Activated T-cell treated with anti-CD3 and anti-CD28 coated beads for 1 hour (primary cell): ENCODE measurements at places on chromosomes 6 and 20.

DNA sequence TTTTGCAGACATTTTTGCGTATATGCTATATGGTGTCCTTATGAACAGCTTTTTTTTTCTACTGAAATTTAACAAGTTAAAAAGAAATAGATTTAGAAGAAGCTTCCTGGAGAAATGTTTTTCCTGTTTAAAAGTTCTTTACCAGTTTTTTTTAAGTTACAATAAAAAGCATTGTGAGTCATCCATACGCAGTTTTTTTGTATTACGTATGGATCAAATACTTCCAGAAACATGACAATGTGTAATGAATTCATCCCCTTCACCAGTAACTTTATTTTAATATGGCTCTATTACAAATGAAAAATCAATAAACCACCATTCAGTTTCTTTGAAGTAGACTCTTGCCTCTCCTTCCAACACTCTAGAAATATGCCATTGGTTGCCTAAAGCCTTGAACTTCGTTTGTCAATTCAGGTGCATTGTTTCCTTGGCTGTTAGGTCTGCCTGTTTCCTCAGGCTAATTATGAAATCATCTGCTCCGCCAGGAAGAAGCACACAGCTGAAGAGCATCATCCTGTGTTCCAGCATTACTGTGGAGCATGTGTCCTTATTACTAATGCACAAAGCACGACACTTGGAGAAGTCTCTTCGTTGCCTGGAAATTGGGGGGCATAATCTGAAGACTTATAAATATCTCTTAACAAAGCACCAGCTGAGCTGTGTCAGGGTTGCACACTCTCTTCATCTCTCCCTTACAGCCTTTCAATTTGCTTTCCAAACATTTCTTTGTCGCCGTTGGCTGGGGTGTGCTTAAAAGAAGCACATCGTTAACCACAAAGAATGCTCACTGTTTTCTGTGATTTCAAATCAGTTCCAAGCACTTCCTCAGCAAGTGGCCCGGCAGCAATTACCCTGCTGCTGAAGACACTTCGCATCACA lies 9.6 kb downstream of the MOXD1 start:
- no peak for DNase-seq

DNA sequence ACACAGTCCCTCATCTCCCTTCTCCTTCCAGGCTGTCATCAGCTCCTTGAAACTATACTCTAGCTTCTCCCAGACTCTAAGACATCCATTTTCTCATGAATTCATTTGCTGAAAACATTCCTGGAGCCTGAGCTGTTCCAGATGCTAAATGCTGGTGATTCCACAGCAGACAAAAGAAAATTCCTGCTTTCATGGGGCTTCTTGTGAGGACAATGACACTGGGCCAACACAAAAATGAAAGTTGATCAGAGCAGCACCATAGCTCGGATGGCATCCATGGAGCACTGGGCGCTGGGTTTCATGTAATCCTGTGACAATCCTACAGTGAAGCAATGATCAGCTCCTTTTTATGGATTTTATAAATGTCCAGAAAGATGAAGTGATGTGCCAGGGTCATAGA lies 47.4 kb upstream of the STX16 start:
- DNase-seq = no peak

GRCh38 chr6:151255811-151256210 lies 16.0 kb downstream of the AKAP12 start:
- DNase-seq = no peak

- DNase-seq = no peak
These were observed 709 bp upstream of the ASXL1 start for GRCh38 chr20:32357375-32357868.

GRCh38 chr6:51350308-51350904 lies 531.7 kb downstream of the TFAP2B start:
- DNase-seq = no peak

DNA sequence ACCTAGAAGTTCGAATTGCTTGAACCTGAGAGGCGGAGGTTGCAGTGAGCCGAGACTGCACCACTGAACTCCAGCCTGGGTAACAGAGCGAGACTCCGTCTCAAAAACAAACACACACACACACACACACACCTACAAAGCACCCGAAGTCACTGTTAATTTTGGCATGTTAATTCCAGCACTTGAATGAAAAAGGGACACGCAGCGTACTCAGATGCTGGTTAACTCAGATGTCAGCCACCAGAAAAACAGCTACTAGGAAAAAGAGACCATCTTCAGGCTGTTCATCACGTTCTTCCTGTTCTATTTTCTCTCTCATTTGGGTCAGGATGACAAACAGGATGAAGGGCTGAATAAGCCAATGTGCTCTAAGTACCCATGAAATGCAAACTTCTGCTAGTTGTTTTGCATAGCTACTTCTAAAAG lies 46.9 kb downstream of the BLOC1S5 start:
- no peak for DNase-seq

- no peak for DNase-seq
These were observed 23.6 kb downstream of the SLC35F1 start for GRCh38 chr6:117930645-117931044.

DNA sequence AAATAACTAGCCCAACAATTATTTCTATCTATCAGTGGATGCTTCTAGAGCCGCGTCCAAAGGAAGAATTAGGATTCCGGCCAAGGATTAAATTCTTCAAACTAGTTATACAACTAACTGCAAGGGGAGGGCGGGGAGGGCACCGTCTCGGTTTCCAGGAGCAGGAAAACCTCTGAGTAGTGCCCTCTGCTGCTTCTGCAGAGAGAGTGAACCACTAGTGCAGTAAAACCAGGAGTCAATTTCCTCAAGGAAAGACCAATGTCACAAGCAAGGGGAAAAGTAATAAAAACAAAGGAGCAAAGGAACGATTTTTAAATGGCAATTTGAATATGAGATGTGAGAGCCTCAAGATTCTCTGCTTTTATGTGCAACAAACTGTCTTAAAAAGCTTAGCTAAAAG lies 16.5 kb upstream of the UBE2J1 start:
- no peak for DNase-seq

DNA sequence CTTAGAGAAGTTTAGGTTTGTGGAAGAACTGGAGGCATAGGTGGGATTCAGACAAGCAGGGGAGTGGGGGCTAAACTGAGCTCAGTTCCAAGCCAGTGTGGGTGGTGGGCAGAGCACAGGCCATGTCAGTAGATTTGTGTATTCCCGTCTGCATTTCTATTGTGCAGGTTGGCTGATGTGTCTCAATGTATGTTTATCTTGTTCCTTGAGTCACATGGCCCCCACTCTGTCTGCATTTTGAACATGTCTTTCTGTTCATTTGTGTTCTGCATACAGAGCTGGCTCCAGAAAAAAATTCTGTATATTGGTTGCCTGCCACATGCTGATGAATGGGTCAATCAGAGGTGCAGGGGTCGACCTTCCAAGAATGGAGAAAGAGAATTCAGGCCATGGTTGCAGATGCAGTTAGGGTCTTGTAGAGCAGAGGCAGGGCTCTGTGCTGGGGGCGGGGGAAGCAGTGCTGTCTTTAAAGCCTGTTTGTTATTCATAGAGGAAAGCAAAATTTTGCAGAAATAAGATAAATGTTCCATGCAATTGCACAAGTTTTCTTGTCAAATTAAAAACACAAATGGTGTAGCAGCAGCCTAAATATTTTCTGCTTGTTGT lies 166.7 kb downstream of the CDH26 start:
- DNase-seq = no peak

DNA sequence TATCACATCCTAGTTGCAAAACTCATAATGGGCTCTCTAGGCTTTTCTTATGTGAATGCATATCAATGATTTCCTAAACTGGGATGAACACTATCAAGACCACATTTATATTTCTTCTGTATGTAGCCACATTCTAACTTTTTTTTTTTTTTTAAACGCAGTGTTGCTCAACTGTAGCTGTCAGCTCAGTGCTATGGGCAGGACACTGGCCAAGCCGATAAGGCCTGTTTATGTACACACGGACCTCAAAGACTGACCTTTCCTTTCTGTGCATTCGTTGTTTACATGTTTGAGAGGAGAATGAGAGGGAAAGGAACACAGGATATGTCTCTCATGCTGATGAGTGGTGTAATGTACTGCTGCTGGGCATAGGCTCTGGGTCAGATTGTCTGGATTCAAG lies 75.1 kb upstream of the B3GAT2 start:
- DNase-seq = no peak

DNA sequence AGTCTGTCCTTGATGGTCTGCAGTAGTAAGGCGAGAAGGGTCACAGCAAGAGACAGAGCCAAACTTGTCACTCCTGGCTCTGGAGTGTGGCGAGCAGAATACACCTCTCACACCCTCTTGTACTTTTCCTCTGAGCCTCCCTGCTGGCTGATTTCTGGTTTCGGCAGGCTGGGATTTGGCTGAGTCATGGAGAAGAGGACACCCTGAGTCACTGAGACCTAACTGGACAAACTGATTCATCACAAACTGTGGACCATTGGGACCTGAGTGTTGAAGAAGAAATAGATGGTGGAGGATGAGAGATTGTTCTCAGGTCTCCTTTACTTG lies 101.7 kb downstream of the F13A1 start:
- no peak for DNase-seq
